ENCODE measurements at places on chromosomes 7 and 10. TPM values are rescaled to one million over a fixed set of nuclear protein-coding genes. Genes with fewer than 3 reads are reported as not detected.

DNA sequence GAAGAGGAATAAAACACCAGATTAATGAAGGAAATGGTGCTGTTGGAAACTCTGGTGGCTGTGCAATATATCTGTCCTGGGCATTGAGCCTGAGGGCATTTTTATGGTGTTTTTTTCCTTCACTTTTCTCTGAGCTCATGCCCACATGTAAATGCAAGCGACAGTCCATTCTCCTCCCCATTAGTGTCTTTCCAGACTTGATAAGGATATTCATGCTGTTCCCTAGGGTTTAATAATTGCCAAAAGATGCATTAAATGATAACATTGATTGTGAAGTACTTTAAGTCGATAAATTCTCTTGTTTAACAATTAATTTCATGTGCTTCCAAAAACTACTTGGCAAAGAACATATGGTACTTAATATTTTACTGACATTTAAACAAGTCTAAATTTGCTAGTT, 384.7 kb downstream of the MDFIC start:
- no peak for DNase-seq

DNA sequence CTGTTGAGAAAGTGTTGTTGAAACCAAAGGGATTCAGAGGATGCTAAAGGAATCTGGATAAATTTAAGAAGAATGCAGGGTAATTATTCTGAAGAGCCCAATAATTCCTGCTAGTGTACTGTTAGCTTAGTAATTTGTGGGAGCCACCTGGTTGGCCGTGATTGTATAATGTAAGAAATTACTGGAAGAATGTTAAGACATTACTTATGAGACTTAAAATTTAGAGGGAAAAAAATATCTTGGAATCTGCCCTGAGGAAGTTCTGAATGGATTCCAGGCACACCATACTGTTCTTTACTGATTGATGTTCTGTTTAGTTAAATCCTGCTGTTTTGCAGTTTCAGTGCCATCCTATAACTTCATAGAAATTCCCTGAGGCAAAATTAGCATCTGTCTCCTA, 155.0 kb upstream of the RHOBTB1 start:
- DNase-seq: no peak

- no peak for DNase-seq
Measured at GRCh38 chr7:157359581-157359980, 22.8 kb downstream of the DNAJB6 start.

KIFBP gene
- 2.8 TPM for polyA plus RNA-seq

DNA sequence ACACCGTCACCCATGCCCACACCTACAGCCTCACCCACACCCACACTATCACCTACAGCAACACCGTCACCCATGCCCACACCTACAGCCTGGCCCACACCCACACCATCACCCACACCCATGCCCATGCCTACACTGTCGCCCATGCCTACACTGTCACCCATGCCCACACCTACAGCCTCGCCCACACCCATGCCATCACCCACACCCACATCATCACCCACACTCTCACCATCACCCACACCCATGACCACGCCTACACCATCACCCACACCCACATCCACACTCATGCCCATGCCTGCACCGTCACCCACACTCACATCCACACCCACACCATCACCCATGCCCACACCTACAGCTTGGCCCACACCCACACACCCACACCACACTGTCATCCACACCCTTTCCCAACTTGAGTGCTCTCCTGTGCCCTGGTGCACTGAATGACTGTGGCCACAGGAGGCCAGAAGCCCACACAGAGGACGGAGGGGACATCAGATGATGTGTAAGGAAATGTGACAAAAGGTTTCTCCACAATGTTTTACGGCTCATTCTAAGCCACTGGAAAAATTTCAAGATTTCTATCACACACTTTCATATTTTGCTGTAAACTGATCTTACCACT, 153.3 kb downstream of the WDR37 start:
- DNase-seq: no peak

DNA sequence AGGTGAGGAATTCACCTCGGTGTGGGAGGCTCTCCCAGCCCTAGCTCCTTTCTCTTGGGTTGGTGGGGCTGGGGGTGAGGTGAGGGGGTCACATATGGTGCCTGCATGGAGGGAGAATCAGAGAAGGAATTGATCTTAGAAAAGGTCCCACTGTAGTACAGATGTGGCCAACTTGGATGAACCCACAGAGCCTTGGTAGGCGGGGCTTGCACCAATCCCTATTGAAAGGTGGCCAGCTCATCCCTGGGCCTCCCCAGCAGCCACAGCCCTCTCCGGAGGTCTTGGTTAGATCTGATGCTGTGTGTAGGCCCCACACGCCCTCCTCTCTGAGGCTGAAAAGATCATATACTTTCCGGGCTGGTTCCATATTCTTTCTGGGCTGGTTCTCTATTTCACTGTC, 19.0 kb downstream of the HKDC1 start:
- DNase-seq: no peak

CDK14 gene
- polyA plus RNA-seq: 45.0 TPM

DGKB gene
- polyA plus RNA-seq: not detected

- DNase-seq: no peak
Measured at GRCh38 chr10:114534571-114534981, 123.5 kb downstream of the ABLIM1 start.

GRCh38 chr7:857661-858060, 18.7 kb upstream of the GET4 start:
- DNase-seq: no peak

PAPOLB gene
- not detected for polyA plus RNA-seq

- no peak for DNase-seq
Measured at GRCh38 chr7:151600331-151600730, 80.6 kb upstream of the RHEB start.

- no peak for DNase-seq
Measured at GRCh38 chr10:97861097-97861750, 11.6 kb downstream of the GOLGA7B start.

GRCh38 chr7:122304996-122305421, 459 bp upstream of the FEZF1 start:
- DNase-seq: no peak

DNA sequence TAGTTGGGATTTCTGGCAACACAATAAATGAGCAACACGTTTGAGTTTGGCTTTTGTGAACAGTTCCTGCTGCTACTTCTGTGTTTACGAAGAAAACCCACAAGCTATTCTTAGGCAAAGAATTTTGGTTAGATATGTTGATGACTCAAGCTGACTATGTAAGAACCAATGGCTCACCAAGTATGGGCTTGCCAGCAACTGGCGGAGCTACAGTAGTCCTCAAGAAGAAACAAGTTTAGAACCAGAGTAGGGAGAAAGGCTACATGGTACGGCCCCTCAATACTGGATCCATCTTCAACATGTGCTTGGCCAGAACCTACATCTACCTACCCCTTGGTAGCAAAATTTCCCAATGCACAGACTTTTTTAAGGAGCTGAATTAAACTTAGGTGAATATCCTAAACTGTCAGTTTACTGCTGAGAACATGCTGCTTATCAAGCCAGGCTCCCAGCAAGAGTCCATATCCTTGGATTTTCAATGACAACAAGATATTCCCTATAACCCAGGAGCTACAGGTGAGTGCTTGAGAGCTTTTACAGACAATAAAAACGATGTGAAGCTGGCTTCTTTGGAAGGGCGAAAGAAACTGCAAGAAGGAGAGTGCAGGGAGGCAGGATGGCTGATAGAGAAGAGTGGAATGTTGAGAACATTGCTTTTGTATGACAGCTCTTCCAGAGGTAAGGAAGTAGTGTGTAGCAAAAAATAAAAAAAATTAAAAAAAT, 74.3 kb upstream of the ASAH2 start:
- no peak for DNase-seq

GRCh38 chr7:106365252-106366005, 80.6 kb upstream of the NAMPT start:
- no peak for DNase-seq

DNA sequence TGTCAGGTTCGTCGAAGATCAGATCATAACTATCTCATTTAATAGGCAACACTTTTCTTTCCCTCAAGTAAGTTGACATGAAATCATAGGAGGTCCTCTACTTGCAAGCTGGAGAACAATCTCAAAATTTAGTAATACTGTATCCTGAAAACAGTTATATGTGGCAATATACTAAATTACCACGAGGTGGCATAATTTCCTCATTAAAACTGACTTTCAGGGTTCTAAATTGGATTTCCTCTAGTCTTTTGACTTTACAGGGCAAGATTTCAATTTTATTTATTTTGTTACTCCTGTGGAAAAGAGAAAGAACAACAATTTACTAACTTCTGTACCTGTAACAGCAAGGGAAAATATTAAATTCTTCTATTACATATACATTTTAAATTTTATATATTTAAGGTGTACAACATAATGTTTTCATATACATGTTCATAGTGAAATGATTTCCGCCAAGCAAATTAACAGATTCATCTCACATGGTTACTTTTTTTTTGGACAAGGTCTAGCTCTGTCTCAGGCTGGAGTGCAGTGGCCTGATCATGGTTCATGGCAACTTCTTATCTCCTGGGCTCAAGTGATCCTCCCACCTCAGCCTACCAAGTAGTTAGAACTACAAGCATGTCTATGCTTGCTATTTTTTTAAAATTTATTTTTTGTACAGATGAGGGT, 53.4 kb upstream of the CYP2C18 start:
- no peak for DNase-seq

GRCh38 chr7:100963386-100963785, 6.0 kb upstream of the MUC12 start:
- no peak for DNase-seq

HSPA12A gene
- not detected for polyA plus RNA-seq

DNA sequence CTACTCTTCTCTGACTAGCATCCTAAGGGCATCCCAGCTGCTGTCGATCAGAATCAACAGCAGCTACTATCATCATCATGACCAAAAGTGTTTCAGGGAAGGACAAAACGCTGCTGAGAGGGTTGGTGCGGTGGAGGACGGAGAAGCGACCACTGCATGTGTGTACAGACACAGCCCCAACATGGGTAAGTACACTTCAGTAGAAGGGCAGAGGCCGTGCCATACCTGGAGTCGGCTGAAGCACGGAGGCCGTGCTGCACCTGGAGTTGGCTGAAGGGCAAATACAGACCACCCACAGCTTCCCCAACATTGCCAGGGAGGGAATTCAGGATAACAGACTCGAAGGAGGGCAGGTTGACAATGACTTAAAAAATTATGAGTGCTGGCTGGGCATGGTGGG, 67.8 kb upstream of the CYTH3 start:
- DNase-seq: no peak

DNA sequence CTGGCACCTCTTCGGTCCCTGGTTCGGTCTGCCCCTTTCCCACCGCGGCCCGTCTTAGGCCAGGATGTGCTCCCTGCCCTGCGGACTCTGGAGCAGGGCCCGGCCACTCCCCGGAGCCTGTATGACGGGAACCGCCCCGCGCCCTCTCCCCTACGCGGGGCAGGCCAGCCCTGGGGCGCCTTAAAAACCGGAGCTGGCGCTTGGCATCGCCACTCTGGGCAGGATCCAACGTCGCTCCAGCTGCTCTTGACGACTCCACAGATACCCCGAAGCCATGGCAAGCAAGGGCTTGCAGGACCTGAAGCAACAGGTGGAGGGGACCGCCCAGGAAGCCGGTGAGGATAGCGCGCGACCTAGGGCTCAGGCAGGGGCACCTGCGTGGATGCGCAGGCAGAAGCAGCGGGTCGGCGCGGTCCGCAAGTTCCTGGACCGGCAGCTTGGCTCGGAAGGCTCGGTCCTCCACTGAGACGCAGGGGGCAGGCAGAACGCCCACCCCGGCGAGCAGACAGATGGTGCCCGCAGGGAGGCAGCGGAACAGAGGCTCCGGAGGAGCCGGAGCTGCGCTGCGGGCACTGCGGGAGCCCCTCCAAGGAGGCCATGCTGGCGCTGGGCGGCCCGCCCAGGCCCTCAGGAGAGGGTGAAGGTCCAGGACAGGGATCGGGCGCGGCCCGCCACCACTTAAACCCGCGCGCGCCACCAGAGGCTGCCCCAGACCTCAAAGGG, at the start of gene ADIRF:
Gene ADIRF (plus strand): TSS at position 212 of the 723 bp plus-strand sequence. CDS start 63 bp downstream, at position 275.
- no peak for DNase-seq

AGBL3 gene
- polyA plus RNA-seq: 0.88 TPM

FKBP9 gene
- 1.00 TPM for polyA plus RNA-seq

GRCh38 chr7:69283421-69283820, 314.9 kb upstream of the AUTS2 start:
- DNase-seq: no peak

DNA sequence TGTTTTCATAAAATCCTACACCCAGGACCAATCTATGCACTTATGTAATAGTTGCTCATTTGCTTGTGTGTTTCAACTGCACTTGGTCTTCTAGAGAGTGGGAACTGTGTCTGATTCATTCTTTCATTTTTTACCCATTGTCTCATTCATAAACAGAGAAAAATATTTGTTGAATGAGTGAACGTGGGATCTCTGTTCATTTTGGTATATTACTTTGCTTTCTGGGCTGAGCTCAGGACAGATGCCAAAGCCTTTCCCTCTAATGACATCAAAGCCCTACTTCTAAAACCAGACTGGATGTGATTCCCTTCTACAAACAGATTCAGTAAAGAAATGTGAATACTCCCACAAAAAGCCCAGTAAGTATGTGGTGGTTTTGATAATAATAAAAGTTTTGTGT, 145.2 kb downstream of the ST7 start:
- no peak for DNase-seq

- DNase-seq: peak; percentile 68
Measured at GRCh38 chr10:45376371-45376801, 2.4 kb downstream of the ALOX5 start.

GRCh38 chr7:40698214-40698920, 563.6 kb downstream of the SUGCT start:
- DNase-seq: no peak

GRCh38 chr10:86004337-86004736, 362.3 kb downstream of the GRID1 start:
- no peak for DNase-seq

DNA sequence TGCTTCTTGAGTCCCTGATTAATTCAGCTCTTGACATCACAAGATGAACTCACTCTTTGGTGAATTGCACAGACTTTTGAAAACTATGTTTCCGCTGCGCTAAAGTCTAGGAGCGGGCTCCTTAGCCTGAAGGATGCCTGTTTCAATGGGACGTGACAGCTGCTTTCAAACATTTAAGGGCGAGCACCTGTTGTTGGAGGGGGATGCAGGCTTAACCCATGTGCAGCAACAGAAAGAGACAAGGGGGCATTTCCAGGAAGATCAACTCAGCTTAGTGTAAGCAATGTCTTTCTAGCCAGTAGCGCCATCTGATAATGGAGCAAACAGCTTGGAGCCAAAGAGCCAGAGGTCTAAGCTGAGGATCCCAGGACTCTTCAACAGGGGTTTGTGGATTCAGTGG, 8.4 kb upstream of the PFKFB3 start:
- no peak for DNase-seq

- no peak for DNase-seq
Measured at GRCh38 chr7:155997431-155998327, 185.4 kb upstream of the SHH start.

- DNase-seq: no peak
Measured at GRCh38 chr10:126565871-126566270, 104.6 kb downstream of the C10orf90 start.
